ENCODE measurements at places on chromosomes 13 and 19.
A peak's percentile ranks its signal among the peaks of the same experiment; 100 is the strongest.

GRCh38 chr13:60700994-60701393 is 304.0 kb downstream of the TDRD3 start:
- no peak for DNase-seq

GRCh38 chr19:41499899-41500298 is 56.9 kb downstream of the ERICH4 start:
- no peak for DNase-seq

GRCh38 chr13:60080850-60081249 is 82.9 kb downstream of the DIAPH3 start:
- DNase-seq: no peak

DNA sequence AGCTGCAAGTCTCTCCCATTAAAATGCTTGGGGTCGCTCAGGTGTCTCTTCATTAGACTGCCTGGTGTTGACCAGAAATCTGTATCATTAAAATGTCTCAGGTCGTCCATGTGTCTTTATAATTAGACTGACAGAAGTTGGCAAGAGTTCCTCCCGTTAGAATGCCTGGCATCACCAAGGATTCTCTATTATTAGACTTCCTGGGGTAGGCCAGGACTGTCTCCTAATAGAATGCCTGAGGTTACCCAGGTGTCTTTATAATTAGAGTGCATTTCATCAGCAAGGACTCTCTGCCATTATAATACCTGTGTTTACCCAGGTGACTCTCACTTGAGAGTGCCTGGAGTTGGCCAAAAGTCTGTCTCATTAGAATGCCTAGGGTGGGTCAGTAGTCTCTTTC is 1537.2 kb downstream of the UQCRFS1 start:
- no peak for DNase-seq

DNA sequence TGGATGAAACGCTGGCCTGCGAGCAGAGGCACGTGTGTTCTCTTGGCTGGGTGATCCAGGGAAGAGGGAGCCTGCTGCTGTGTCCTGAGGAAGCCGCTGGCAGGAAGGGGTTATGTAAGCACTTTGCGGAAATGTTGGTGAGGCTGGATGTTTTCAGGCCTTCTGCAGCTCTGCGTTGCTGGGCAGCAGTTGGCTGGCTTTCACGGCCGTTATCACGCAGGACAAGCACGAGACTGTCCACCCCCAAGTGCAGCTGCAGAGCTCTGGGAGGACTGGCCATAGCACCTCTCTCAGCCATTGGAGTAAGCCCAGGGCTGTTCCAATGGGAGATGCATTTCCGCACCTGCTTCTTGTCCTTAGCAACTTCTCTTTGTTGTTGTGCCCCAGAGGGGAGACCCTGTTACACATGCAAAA is 146.9 kb upstream of the SOX21 start:
- DNase-seq: no peak

DNA sequence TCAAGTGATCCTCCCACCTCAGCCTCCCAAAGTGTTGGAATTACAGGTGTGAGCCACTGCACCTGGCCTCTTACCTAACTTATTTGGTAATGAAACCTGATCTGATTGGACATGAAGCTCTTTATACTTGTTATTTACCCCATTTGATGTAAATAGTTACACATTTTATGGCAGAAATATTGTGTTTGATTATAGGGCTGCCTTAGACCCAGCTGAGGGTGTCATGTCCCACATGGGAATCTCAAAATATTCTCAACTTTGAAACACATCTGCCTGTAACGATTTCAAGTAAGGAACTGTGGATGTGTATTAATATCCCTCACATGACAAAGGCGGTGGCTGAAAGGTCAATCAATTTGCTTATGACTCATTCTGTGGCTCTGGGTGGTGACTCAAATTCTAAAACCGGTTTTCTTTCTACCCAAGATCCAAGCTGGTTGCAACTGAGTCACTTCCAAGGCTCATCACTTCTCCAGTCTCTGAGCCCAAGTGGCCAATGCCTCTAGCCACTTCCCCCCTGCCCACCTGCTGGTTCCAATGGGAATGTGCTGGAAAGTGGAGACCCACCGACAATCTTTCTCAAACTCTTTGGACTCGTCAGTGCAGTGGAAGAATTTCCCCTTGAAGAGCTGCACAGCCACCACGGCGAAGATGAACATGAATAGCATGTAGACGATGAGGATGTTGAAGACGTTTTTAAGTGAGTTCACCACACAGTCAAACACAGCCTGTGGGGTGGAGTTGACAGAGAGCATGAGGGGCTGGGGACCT is 110.9 kb downstream of the IER2 start:
- peak; percentile 16 for DNase-seq

GRCh38 chr19:36113894-36114720 is 568 bp downstream of the POLR2I start:
- DNase-seq: peak; percentile 30

GRCh38 chr13:112732679-112733078 is 42.8 kb downstream of the ATP11A start:
- no peak for DNase-seq

- no peak for DNase-seq
Observed at GRCh38 chr19:20067943-20068342, 9.9 kb upstream of the ZNF90 start.

GRCh38 chr13:28496188-28496564 is 1.2 kb upstream of the FLT1 start:
- DNase-seq: no peak

GRCh38 chr13:70128098-70128497 is 19.8 kb upstream of the KLHL1 start:
- DNase-seq: no peak

GRCh38 chr19:14674764-14675163 is at the start of gene ADGRE3:
Gene ADGRE3 (minus strand): TSS chr19:14674844. CDS start chr19:14674770, 74 bp downstream.
- peak; percentile 9 for DNase-seq

- peak; percentile 75 for DNase-seq
Observed at GRCh38 chr19:35549174-35549788, 3.9 kb downstream of the TMEM147 start.

DNA sequence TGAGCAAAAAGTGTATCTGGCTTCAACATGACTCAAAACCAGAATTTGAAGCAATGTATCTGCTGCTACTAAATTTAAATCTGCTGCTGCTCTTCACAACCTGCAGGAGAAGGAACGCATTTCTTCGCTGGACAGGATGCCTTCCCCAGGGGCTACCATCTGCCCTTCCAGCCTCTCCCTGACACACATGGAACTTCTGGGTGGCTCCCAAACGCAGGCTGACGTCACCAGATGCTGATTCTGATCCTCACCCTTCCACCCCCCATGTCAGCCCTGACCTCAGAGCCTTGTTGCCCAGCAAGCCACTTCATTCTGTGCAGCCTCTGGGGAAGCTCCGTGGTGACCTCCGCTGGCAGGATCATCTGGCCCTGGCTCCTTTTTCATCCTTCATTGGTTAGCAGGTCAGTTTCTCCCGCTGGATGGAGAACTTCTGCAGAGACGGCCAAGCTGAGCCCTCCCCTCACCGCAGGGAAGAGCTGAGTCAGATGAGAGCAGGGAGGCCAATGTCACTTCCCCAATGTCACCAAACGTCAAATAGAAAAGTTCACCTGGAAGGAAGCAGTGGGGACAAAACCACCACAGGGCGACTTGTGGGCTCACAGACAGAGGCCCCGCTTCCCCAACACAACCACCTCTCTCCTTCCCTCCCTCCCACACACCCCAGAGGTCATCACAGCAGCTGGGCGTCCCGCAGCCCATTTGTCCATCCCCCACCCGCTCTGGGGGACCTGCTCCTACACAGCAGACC is 14.0 kb upstream of the RAB20 start:
- DNase-seq: peak; percentile 39

DNA sequence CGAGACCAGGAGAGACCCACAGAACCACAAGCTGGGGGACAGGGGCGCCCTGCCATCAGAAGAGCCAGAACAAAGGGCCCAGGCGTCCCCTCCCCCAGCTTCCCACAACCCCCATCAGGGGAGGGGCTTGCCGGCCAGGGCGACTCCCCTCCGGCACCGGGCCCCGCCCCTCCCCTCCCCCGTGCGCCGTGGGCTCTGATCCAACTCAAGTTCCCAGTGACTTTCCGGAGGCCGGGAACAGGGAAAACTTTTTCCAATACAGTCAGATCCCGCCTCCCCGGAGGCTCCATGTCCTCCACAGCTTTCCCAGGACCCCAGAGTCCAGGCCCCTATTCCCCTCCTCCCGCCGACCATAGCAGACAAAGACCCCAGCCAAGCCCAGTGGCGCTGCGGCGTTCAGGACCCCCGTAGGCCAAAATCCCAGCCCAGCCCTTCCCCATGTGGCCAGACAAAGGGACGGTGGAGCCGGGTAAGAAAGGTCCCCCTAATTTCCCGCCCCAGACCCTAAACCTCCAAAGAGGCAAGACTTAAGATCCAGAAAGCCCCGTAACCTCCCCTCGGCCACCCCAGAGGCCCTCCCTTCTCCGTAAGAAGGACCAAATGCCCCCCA is 673 bp downstream of the TEAD2 start:
- DNase-seq: no peak

DNA sequence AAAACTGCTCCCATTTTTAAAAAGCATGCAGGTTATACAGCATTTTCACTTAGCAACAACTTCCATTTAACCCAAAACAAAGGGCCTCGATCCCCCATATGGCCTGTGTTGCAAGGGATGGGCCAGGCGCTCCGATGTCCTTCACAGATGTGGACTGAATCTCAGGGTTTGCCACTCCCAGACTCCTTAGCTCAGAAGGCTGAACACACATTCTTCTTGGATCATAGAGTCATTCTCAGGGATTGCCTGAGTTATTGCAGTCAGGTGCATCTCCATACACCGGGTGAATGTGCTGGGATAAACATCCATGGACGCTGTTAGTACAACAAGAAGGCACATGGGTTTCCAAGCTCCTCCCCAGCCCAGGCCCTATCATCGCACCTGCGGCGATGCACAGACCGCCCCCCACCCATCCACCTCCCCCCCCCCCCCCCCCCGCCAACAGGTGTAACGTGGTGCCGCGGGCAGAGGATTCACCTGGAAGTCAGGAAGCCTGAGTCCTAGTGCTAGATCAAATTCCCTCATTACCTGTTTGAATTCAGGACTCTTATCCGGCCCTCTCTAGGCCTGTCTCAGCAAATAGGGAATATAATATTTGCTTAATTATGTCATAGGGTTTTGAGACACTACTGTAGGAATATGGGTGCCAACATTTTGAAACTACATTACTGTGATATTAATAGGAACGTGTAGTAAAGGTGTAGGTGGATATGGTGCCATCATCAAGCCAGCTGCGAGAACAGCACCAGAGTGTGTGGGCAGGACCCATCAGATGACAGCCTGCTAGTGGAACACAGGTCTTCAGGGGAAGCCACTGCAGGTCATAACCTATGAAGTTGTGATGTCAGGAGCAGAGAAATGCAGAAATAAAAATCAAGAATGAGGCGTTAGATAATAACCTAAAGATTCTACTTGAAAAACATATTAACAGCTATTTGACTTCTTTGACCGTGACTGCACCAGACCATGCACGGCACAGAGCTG is 110.9 kb downstream of the SACS start:
- DNase-seq: no peak

- DNase-seq: no peak
Observed at GRCh38 chr13:24076109-24076508, 84.4 kb upstream of the SPATA13 start.

DNA sequence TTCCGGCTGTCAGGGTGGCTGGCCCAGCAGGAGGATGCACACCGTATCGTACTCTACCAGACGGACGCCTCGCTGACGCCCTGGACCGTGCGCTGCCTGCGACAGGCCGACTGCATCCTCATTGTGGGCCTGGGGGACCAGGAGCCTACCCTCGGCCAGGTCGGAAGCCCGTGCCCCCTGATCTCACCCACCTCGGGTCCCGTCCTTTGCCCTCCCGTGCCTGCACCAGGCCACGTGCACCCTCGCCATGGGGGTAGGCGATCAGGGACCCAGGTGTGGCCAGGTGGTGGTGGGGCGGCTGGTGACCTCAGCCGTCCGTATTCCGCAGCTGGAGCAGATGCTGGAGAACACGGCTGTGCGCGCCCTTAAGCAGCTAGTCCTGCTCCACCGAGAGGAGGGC is 19.0 kb downstream of the PNPLA6 start:
- DNase-seq: no peak

- DNase-seq: no peak
Observed at GRCh38 chr13:43611281-43612273, 175.2 kb downstream of the ENOX1 start.

DNA sequence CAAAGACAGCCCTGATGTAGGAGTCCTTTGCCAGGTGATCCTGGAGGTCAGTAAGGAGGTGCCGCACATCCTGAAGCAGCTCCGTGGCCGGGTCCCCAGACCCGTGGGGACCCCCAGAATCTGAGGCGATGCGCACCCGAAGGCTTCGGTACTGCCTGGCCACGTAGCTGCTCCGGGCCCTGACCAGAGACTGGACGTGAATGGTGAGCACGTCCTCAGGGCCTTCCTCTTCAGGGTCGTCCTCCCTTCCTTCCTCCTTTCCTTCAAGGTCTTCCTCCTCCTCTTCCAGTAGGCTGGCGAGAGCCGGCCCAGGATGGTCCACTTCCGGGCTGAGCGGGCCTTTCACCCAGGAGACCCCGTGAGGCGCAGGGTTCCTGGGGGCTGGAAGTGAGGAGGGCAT is 7.5 kb downstream of the RINL start:
- no peak for DNase-seq

DNA sequence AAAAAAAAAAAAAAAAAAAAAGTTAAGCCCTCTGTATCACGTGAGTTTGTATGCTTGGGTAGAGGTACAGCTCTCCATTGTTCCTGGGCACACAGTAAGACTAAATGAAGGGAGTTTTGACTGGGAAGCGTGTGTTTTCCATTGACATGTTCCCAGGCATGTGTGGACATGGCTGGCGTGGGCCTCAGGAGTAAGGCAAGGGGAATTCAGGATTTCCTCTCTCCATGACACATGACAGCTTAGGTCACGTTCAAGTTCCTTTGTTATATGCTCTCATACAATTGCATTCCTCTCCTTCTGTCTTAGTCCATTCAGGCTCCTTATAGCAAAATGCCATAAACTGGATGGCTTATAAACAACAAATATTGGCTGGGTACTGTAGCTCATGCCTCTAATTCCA is 17.1 kb upstream of the MAP3K10 start:
- no peak for DNase-seq

- DNase-seq: no peak
Observed at GRCh38 chr13:78401873-78402707, 201.3 kb downstream of the POU4F1 start.

DNA sequence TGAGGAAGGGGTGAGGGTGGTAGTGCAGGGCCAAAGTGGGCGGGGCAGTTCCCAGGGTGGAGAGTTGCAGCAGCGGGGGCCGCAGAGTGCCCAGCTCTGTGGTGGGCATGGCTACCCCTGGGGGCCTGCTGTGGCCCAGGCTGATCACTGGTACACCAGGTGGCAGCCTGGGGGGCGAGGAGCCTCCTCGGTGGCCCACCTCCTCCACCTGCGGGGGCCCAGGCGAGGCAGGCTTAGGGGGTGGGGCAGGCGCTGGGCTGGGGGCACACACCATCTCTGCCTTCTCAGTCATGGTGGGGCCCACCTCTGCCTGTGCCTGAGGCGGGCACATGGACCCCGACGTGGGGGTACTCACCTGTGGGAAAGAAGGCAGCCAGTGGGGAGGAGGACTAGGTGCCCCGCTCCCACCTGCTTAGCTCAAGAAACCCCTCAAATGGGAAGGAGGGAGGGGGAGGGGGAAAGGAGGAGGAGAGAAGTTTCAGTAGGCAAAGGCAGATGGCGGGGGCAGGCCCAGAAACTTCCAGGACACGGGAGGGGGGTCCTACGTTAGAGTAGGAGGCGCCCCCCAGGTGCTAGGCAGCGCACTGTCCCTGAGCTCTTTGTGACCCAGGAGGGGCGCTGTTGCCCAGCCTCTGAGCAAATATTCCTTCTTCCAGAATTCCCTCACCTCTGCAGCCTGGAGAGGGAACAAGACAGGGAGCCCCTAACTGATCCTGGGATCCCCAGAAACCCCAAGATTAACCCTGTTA is 1.6 kb downstream of the LYL1 start:
- no peak for DNase-seq
